ENCODE measurements at places on chromosomes 1 and 21.

GRCh38 chr1:198741744-198742143 lies 102.9 kb downstream of the PTPRC start:
- DNase-seq: peak; percentile 42

DNA sequence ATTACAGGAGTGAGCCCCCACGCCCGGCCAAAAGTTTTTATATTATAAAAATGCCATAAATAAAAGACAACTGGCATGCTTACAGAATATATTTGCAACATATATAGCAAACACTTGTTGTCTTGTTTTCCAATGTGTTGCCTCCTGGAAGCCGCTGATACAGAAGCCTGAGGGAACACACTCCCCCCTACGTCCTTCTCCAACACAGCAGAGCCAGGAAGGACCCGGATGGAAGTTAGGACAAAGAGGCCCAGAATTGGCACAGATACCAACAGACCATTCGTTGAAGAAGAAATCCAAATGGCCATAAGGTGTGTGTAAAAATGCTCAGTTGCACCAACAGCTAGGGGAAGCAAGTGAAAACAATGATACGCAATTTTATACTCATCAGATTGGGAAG lies 1.3 kb upstream of the PLA2G5 start:
- no peak for DNase-seq

GRCh38 chr1:114712977-114713376 lies 3.6 kb downstream of the NRAS start:
- DNase-seq: no peak

- DNase-seq: no peak
Observed at GRCh38 chr1:218444588-218444987, 99.5 kb downstream of the TGFB2 start.

GRCh38 chr1:234710936-234711724 lies 101.2 kb upstream of the IRF2BP2 start:
- peak; percentile 83 for DNase-seq

- DNase-seq: no peak
Observed at GRCh38 chr1:161484613-161485012, 20.6 kb upstream of the FCGR2A start.

DNA sequence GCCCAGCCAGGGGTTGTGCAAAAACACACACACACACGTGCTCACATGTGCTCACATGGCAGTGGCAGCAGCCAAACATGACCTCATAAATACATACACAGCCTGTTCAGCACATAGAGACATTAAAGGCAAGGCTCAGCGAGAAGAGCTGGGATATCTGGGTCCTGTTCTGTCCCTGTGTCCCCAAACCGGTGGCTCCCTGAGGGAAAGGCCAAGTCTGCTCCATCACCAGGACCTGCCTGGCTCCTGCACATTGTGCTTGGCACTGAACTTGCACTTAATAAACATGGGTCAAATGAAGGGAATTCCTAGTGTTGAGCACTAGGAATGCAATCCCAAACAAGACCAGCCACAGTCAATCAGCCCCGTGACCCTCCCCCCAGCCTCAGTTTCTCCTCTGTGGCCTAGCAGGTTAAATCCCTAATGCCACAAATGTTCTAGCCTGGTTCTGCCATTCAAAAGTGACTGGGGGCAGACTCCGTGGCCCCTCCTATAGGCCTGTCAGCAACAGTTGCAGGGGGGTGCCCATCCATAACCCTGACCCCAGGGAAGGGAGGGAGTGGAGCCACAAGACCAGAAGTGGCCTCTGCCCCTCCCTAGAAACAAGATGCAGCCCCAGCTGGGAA lies 160.9 kb upstream of the VAMP3 start:
- no peak for DNase-seq

DNA sequence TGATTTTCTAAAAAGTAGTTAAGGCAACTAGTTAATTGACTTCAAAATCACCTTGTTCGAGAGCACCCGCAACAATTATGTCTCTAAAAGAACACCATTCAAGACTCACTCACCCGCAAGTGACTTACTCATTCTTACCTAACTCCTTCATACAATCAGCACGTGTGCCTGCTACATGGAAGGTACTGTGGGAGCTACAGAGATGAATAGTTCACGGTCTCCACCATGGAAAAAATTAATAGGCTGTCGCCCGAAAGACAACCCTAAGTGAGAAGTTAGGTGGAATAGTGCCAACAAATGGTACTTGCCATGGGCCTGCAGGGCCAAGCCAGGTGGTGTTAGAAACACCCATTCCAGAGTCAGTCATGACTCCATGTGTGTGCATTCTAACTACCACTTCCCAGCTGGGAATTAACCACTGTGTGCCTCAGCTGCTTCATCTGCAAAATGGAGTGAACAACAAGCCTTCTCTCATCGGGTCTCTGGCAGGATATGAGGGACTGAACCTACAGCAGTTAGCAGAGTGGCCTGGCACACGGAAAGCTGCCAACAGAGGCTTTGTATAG lies 7.1 kb downstream of the SSBP3 start:
- no peak for DNase-seq

- DNase-seq: no peak
Observed at GRCh38 chr21:38468989-38469388, 29.3 kb downstream of the ERG start.

GRCh38 chr1:157691285-157691920 lies 9.2 kb downstream of the FCRL3 start:
- peak; percentile 4 for DNase-seq

DNA sequence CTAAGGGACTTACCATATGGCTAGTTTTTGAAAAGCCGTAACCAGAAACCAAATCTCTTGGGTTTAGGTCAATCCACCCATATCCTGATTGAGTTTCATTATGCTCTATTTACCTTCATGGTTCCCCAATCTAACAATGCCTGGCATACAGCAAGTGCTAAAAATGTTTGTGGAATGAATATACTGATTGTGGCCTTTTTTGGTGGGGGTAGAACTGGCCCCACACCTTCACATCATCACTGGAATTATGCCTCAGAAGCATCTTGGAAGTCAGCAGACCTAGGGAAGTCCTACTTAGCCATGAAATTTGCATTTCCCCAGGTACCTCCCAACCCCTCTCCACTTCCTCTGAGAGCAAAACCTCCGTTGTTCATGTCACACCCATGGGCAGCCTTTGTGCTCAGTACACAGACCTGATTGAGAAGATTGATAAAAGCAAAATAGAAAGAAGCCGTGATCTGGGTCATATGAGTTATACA lies 17.8 kb upstream of the SLAMF1 start:
- no peak for DNase-seq

DNA sequence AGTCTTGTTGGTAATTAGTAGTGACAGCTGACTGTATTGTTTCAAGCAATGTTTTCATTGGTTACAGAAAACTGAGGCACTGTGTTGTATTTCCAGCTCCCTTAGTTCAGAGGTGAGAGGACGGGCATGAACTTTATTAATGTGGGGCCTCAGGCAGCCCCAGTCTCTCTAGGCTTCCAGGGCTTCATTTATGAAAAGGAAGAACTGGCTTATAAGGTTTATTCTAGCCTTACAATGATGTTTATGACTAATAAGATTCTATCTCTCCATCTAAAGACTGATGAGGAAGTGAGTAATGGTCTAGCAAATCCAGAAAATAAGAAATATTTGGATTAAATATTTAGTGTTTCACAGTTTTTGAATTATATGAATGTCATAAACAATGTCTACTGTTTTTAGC lies 41.5 kb downstream of the CBS start:
- DNase-seq: no peak

- no peak for DNase-seq
Observed at GRCh38 chr1:12769976-12770505, 3.5 kb upstream of the PRAMEF12 start.

DNA sequence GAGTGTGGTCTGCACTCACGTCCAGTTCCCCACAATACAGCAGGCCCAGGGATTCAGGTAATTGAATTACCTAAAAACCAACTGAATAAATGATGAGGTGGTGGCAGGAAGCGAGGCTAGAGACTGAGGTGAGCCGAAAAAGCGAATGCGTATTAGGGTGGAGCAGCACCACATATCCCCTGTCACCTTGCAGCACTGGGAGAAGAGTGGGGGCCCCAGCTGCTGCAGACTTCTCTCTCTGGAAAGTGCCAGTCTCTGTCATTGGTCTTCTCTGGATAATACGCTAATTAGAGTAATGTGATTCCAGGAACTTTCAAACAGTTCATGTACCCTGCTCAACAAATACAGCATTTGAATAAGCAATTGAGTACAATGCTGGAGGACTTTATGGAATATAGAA lies 199.0 kb downstream of the RPS6KC1 start:
- no peak for DNase-seq

DNA sequence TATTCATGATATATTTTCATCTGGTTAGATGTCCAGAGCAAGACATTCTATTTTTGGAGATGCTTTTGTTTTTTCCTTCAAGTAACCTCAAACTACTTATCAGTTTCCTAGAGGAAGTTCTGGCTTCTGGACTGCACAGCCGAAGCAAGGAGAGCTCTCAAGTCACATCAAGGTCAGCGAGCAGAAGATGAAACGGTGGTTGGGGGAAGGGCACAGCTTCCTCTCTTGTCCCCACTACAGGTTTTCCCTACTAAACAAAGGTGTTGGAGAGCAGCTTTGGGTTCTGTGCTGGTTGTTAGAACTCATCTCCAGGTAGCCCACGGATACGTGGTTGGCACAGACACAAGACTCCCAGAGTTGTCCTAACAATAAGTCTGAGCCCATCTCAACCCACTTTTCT lies 5.1 kb upstream of the PLEKHO1 start:
- DNase-seq: no peak

DNA sequence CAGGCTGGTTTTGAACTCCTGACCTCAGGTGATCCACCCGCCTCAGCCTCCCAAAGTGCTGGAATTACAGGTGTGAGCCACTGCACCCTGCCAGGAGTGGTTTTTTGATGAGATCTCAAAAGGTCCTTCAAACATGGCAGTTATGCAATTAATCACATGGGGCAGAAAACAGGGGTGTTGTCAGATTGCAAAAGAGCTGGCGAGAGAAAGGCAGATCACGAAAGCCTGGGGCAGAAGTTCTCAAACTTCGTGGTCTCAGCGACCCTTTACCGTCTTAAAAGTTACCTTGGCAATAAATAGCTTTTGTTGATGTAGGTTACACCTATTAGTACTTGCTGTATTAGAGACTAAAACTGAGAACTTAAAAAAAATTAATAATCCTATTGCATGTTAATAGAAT lies 16.1 kb downstream of the CNR2 start:
- no peak for DNase-seq

DNA sequence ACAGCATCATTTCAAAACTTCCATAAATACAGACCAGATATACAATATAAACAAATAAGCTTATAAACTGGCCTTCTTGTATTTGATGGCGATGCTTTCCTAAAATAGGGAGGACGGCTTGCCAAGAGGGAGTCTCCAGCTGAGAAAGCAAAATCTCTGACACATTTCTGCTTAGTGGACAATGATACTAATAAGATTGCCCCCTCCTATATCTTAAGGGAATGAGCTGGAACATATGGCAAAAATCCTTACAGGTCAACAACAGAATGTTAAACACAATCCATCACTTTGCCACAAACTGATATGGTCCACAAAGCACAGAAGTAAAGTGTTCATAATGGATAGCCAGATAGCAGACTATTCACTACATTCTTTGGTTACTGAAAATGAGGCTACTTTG lies 7.1 kb upstream of the GADD45A start:
- DNase-seq: peak; percentile 85

DNA sequence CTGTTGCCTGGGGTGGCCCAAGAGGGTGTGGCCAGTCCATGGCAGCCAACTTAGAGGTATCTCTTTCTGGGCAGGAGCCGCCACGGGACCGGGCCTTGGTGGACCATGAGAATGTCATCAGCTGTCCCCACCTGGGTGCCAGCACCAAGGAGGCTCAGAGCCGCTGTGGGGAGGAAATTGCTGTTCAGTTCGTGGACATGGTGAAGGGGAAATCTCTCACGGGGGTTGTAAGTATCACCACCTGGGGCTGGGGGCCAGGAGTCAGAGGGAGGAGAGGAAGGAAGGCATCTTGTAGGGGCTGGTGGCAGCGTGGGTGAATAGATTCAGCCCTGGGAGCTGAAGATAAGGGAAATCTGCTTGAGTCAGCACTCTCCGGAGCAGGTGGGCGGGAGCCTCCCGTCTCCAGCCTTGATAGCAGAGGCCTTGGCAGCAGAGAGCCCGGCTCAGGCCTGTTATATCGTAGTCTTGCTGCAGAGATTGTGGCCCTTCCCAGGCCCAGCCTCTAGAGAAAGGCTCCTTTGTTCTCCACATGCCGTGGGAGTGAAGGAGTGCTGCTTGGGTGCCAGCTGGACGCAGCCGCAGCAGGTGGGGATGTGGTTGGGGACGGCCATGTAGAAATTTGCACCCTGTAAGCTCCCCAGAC lies 25.4 kb downstream of the PHGDH start:
- DNase-seq: no peak

GRCh38 chr1:201982082-201982622 lies 296 bp upstream of the RNPEP start:
- peak; percentile 17 for DNase-seq

GRCh38 chr1:113983391-113983790 lies 4.1 kb downstream of the OLFML3 start:
- no peak for DNase-seq

DNA sequence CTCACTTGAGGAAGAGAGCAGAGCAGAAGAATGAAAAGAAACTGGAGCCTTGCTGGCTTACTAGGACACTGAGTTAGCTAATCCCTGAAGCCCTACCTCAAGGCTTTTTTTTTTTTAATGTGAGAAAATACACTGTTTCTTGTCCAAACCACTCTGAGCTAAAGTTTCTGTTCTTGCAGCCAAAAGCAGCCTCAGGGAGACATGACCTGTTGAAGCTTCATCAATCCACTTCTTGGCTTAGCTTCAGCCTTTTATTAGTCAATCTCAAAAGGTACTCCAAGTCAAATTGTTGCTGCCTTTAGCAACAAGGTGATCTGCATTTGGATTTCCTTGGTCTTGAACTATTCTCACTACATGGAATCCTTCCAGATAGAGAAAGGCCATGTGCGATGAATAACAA lies 33.7 kb downstream of the CCDC185 start:
- no peak for DNase-seq

- DNase-seq: peak; percentile 5
Observed at GRCh38 chr1:242128951-242129502, 130.1 kb upstream of the MAP1LC3C start.

DNA sequence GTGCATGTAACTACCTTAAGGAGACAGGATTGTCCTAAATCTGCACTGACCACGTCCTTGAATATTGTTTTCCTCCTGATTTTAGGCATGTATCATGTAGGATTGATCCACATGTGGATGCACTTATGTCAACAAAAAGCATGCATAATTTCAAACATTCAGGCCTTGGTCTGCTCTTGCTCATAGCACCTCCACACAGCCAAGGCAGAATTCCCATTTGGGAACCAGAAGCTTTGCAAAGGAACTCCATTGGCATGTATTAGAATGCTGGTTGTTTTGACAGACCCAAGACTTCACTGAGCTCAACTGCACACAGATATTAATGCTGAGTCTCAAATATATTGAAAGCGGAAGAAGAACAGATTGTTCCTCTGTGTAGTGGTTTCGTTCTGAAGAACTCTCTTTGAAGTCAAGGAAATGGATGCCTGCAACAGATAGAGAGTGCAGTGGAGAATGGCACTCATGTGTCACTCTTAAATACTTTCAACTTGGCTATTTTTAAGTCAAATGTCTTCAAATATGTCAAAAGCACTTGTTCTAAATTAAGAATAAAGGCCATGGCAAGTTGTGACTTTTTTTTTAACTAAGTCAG lies 387.6 kb downstream of the LTN1 start:
- no peak for DNase-seq

- peak; percentile 71 for DNase-seq
Observed at GRCh38 chr1:36089393-36090121, 865 bp downstream of the ADPRS start.

- no peak for DNase-seq
Observed at GRCh38 chr1:1202831-1203560, 3.4 kb downstream of the TNFRSF18 start.

- no peak for DNase-seq
Observed at GRCh38 chr1:166470014-166470413, 303.2 kb upstream of the FAM78B start.

GRCh38 chr1:1304331-1305299 lies 3.1 kb downstream of the ACAP3 start:
- DNase-seq: peak; percentile 79
